ENCODE measurements at places on chromosomes 1 and 21. TPM values are rescaled to one million over a fixed set of nuclear protein-coding genes. Genes with fewer than 3 reads are reported as not detected.

Gene GIPC2
- not detected for total RNA-seq

Gene KIF21B
- 0.29 TPM for total RNA-seq

Gene PTPN22
- 2.0 TPM for total RNA-seq

Gene CD1E
- total RNA-seq: not detected

Gene RASSF5
- 5.5 TPM for total RNA-seq

Gene KIFAP3
- total RNA-seq: 16.0 TPM

Gene CCDC181
- under 0.01 TPM for total RNA-seq

Gene LRRC71
- 0.14 TPM for total RNA-seq

Gene IQGAP3
- total RNA-seq: 62.7 TPM

Measured in placental pericyte (primary cell).